ENCODE measurements at places on chromosomes 12 and 14.

DNA sequence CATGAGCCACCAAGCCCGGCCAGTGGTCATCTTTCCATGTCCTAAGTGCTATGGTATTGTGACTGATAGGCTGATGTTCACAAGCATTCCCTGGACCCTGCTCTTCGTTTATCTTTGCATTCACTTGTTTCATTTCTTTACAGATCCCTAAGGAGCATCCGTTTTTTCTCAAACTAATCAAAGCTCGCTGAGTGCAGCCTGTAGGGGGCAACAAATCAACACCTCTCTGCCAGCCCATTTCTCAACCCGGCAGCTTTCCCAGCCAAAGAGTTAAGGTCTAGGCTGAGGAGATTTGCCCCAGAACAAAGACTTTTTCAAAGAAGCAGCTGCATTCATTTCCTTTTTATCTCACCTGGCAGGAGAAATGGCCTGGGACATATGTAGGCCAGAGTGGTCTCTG is 12.1 kb downstream of the SIRT4 start:
- DNase-seq = no peak

DNA sequence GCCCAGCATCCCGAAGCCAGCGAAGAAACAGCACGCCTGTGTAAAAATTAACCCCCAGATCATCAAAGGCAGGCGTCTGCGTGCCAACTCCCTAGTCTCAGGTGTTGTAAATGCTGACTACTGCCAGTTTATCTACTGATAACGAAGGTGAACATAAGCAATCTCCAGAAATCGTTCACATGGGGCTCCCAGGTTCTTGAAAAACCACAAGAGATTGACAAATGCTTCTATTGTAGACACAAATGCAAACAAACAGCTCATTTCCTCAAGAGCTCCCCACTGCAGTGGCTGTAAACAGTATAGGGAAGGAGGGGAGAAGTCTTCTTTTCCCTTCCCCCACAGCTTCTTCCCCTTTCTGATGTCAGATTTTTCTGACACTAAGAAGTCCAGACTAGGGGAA is 5.3 kb upstream of the PLEKHG3 start:
- DNase-seq = no peak

DNA sequence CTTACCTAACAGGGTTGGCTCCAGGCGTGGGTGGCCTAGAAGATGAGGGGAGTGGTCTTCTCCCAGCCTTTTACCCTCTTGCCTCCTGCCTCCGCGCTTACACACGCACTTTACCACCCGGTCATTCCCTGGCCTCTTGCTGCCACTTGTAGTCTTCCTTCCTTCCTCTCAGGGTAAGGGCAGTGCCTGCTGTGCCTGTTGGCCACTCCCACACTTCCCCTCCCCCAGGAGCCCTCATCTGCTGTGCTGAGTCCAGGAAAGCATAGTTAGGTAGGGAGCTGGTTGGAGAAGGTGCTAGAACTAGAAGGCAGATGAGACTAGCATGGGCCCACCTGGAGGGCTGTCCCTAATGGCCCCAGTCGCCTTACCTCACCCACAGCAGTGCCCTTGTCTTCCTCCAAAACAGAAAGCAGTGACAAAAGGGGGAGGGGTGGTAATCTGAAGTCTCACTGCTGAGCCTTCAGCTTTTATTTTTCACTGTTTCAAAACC is 54.3 kb upstream of the SRSF5 start:
- no peak for DNase-seq

GRCh38 chr12:46792925-46793324 is 32.9 kb downstream of the SLC38A4 start:
- no peak for DNase-seq

- no peak for DNase-seq
Measured at GRCh38 chr12:96980991-96981414, 73.9 kb downstream of the NEDD1 start.

DNA sequence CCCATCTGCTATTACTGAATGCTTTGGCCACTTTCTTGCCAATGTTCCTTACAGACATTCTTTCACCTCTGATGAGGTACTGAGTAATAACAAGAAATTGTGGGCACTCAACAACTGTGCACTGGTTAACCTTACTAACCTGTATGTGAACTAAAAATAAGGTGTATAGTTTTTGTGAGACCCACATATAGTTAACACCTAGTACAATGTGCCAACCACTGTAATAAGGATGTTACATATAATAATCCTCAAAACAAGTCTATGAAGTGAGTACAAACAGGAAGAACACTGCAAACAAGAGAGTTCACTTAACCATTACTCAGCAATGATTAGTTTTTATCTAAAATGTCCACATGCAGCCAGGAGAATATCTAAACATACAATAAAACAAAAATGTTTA is 4.5 kb downstream of the DDHD1 start:
- DNase-seq = no peak

DNA sequence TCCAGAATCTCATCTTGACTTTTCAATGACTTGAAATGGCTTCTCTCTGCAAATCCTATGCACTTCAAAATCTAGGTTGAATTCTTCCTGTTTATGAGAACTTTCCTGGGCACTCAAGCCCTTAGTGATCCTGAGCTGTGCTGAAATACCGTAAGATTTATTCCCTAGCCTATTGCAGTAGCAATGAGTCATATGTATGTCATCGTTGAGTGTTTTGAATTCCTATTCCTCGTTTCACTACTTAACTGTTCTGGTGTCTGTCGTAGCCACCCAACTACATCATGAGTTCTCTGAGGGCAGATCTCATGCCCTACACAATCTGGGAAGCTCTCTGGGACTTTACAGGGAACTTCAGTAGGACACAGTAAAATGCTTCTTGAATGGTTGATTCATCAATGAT is 190.8 kb upstream of the TMEM132C start:
- peak; percentile 16 for DNase-seq

Data from SW480 (cell line).